Activated CD4-positive, alpha-beta T cell treated with anti-CD3 and anti-CD28 coated beads, Interleukin-2, amount 50 U/mL, for 16 hours (primary cell): ENCODE measurements at places on chromosomes 13 and 19.

DNA sequence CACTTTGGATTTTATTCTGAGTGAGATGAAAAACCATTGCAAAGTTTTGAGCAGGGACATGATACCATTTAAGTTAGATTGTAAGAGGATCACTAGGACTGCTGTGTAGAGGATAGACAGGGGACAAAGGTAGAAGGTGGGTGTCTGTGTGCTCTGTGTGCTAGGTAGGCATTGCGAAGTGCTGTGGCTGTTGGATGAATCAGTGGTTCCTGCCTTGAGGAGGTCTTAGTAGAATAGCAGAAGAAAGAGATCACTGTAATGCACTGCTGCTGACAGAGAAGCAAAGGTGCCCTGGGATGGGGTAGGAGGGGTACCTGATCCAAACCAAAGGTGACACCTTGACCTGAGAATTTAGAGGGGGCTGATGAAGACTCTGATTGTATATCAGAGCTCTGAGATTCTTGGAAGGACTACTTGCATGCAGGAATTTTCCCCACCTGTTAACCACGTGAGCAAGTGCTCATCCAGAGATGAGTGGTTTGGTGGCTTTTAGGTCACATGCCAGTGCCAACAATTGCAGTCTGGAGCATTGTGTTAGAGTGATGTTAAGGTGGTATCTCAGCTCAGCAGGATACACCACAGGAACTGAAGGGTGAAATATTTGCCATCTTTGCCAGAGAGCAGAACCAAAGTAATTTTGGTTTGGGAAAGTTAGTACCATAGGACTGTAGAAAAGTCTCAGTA lies 10.8 kb downstream of the WASF3 start:
- no peak for DNase-seq

- DNase-seq, result no peak
Observed at GRCh38 chr13:28831117-28831516, 11.0 kb downstream of the MTUS2 start.

DNA sequence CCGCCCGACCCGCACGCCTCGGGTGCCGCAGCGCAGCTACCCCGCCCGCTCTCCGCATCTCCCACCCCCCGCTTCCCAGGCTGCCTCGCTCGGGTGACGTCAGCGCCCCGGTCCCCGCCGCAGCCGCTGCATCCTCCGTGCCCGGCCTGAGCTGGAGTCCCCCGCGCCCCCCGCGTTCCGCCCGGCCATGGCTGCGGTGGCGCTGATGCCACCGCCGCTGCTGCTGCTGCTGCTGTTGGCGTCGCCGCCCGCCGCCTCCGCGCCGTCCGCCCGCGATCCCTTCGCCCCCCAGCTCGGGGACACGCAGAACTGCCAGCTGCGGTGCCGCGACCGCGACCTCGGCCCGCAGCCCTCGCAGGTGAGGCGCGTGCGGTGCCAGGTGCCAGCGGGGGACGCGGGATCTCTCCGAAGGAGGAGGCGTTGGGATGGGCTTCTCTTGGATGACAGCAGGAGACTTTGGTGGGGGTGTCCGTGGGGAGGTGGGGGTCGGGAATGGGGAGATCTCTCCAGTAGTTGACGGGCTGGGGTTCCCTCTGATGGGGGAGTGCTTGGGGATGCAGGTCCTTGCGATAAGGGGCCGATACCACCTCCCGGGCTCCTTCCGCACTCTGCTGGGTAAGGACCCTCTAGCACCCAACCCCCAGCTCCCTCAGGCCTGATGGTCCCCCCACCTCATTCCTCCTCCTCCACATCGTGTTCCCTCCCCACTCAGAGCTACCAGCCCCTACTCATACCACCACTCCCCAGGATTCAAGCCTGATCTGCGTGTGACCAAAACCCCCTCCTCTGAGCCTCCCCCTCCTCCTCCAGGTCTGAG lies at the start of gene TMEM59L:
TMEM59L (plus strand) TSS at position 99 of the 817 bp plus-strand sequence; CDS start at position 188, 89 bp downstream.
- DNase-seq, result no peak

- no peak for DNase-seq
Observed at GRCh38 chr19:38890686-38891085, 8.7 kb downstream of the SIRT2 start.

DNA sequence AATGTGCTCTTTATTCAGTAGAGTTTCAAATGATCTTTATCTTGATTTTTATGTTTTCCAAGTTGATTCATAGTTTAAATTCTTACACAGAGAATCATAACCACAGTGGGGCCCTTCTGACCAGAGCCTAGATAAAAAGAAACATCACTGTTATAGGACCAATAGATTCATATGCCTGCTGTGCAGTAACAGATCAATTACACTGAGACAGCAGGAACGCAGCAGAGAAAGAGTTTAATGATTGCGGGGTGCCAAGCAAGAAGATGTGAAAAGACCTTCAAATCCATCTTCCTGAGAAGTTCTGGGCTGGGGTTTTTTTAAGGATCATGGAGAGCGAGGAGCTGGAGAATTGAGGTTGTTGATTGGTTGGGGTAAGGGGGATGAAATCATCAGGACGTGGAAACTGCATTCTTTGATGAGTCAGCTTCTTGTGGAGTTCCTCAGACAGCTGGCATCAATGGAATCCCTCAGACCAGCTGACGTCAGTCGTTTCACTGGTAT lies 346.6 kb downstream of the TBC1D4 start:
- no peak for DNase-seq

GRCh38 chr13:42039946-42040729 lies 8.3 kb upstream of the DGKH start:
- DNase-seq, result peak; percentile 90

GRCh38 chr19:52603558-52604207 lies 33.6 kb downstream of the ZNF701 start:
- DNase-seq, result no peak

DNA sequence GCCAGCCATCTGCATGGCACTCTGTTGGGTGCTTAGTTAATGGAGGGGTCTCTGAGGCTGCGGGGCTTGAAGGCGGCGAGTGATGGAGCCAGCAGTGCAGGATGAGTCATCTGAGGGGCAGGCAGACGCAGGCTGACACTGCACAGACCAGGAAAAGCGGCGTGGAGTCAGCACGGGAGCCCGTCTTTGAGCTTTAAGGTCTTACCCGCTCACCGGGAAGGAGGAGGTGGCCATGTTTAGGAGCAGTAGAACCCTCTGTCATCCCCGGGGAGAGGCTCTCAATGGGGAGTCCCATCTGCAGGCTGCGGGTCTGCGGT lies 13.1 kb downstream of the NAXD start:
- no peak for DNase-seq

GRCh38 chr19:28472843-28473242 lies 740.1 kb downstream of the UQCRFS1 start:
- no peak for DNase-seq

- no peak for DNase-seq
Observed at GRCh38 chr19:5492635-5493409, 37.6 kb downstream of the ZNRF4 start.
